Body of pancreas (tissue), 4 donors: ENCODE measurements at places on chromosomes 12 and 14. TPM values are rescaled to one million over a fixed set of nuclear protein-coding genes. Genes with fewer than 3 reads are reported as not detected.
A peak's percentile ranks its signal among the peaks of the same experiment; 100 is the strongest.

- H3K27me3 ChIP-seq, result no peaks in the 10 kb centered on the region
- no peaks in the 10 kb centered on the region for H3K4me1 ChIP-seq
- no peak overlapping the region for H3K4me3 ChIP-seq
- no peak for DNase-seq
- no peaks in the 10 kb centered on the region for H3K36me3 ChIP-seq
These were observed 1454.0 kb upstream of the SEL1L start for GRCh38 chr14:82987502-82988124.

GRCh38 chr14:35534208-35534872 lies 376 bp downstream of the INSM2 start:
- no peaks in the 10 kb centered on the region for H3K27me3 ChIP-seq
- no peak overlapping the region for H3K27ac ChIP-seq
- H3K4me3 ChIP-seq, result peak overlapping the region; percentile 15
- peak; percentile 15 for DNase-seq
- no peaks in the 10 kb centered on the region for H3K36me3 ChIP-seq
- H3K4me1 ChIP-seq, result peaks cover 31% of the 10 kb centered on the region

GRCh38 chr12:124786061-124786964 lies 77.4 kb downstream of the SCARB1 start:
- no peaks in the 10 kb centered on the region for H3K27me3 ChIP-seq
- no peak overlapping the region for H3K27ac ChIP-seq
- H3K4me1 ChIP-seq, result no peaks in the 10 kb centered on the region

DNA sequence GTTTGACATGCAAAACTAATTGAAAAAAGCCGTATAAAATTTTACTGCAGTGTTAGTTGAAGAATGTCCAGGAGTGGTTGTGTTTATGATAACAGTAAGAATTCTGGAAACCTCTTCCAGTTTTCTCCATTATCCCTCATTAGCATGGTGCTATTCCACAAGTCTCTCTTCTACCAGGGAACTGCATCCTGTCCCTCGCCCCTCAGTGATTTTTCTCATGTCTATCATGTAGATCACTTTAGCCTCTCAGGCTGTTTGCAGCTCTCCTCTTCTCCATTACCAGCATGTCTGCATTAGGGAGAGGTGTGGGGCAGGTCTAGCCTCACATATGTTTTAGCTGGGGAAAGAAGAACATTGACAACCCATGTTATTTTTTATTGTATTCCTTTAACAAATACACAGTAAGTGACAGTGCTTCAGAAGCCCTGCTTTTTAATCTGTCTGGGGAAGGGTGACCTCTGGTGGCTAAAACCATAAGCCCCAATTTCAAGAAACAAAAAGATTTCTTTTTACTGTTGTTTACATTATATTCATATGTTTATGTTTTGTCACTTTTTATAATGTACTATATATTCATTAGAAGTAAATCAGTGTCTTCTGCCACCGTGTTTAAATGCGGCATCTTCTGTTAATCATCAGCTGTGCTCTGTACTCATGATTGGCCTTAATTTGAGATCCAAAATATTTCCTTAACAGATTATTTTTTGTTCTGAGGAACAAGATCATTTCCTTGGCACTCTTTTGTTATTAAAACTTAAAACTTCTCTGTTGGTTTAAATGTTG lies 70.7 kb downstream of the RASSF8 start:
- H3K36me3 ChIP-seq, result no peaks in the 10 kb centered on the region
- DNase-seq, result no peak
- H3K27me3 ChIP-seq, result no peaks in the 10 kb centered on the region
- peaks cover 33% of the 10 kb centered on the region for H3K4me1 ChIP-seq
- no peak overlapping the region for H3K4me3 ChIP-seq

- H3K27ac ChIP-seq, result no peak overlapping the region
- no peak overlapping the region for H3K4me3 ChIP-seq
- no peaks in the 10 kb centered on the region for H3K4me1 ChIP-seq
- no peak for DNase-seq
- no peaks in the 10 kb centered on the region for H3K36me3 ChIP-seq
These were observed 54.2 kb upstream of the PTHLH start for GRCh38 chr12:28026701-28027100.

- H3K4me1 ChIP-seq, result no peaks in the 10 kb centered on the region
- H3K27ac ChIP-seq, result no peak overlapping the region
- no peak for DNase-seq
- no peaks in the 10 kb centered on the region for H3K27me3 ChIP-seq
- H3K4me3 ChIP-seq, result no peak overlapping the region
These were observed 269.8 kb upstream of the PWP1 start for GRCh38 chr12:107415834-107416233.

DNA sequence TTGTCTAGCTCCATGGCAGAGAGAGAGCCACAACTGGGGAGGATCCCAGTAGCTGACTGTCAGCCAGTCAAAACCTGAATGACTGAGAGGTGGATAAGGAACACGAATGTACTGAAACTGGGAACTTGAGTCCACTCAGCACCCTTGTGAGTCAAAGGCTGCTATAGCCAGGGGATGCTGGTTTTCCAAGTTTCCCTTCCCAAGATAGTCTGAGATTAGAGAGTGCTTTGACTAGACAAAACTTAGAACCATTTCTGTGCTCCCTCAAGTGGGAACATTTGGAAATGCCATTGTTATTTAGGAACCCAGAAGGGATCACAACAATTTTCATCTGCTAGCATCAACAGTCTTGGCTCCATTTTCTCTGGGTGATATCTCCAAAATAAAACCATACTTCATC lies 4.0 kb downstream of the PRKAG1 start:
- H3K27me3 ChIP-seq, result no peaks in the 10 kb centered on the region
- no peak for DNase-seq
- no peak overlapping the region for H3K4me3 ChIP-seq
- H3K4me1 ChIP-seq, result peaks cover 20% of the 10 kb centered on the region
- H3K27ac ChIP-seq, result no peak overlapping the region

The HOXC6 gene
- total RNA-seq, result not detected
